Thoracic aorta (tissue), 2 donors: ENCODE measurements at places on chromosomes 12 and 14.

DNA sequence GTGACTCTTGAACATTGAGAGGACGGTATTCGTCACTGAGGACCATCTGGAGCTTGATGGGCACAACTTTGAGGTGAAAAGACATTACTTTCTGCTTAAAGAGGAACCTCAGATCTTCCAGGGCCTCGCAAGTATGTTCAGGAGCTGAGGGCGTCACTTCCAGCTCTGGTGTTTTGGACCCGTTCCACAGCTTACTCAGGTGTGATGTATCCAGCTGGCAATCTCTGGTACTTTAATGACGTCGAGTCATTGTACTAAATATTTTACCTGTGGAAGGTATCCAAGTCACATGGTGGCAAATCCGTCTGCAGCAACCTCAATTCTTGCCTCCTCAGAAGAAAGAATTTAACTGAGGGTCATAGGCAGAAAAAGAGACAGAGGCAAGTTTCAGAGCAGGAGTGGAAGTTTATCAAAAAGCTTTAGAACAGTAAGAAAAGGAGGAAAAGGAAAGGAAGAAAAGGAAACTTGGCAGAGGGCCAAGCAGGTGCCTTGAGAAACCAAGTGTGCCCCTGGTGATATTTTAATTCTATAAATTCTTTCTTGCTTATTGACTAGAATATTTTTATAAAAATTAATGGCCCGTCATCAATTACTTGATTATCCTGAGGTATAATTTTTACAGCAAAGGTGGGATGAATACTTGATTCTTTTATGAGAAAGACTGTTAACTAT is 250.6 kb downstream of the AEBP2 start:
- DNase-seq = no peak

DNA sequence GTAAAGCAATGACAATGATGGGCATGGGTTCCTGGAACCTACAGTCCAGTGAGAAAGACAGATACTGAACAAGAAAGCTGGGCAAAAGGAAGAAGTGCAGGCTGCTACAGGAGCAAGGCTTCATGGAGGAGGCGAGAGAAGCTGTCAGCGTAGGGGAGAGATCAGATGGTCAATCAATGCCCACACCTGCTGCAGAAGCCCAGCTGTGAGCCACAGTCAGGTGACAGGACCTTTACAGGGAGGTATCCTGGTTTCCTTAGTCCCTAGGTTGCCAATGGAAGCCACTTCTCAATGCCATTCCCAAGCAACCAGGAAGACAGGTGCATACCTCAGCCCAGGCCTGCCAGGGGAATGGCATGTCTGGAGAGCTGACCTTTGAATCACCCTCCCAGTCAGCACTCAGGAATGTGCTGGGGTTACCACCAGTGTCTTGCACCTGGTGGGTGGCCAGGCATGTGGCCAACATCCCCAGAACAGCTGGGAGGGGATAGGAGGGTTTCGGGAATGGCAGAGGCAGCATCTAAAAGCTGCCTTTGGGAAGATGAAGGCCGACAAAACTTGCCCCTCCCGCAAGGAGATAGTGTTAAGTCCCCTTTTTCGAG is 170.3 kb downstream of the TTC7B start:
- no peak for DNase-seq

DNA sequence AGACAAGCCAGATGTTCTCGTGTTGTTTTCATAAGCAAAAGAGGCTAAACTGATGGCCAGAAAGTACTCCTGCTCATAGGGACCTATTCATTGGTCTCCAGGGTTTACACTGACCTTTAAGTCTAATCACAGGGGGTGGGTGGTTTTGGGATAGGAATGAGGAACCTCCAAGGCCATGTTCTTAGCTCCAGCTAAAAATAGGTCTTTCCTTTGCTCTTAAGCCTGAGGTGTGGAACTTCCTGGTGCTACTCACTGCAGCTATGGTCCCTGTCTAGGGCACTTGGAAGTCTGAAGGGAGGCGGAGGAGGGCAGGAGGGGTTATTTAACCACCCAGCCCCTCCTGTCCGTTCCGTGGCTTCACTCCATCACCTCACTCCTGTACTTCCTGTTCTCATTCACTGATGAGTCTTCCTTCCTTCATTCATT is 18.6 kb downstream of the GPRC5A start:
- DNase-seq = no peak

- no peak for DNase-seq
These were observed 77.8 kb downstream of the IFT43 start for GRCh38 chr14:76063327-76063726.

DNA sequence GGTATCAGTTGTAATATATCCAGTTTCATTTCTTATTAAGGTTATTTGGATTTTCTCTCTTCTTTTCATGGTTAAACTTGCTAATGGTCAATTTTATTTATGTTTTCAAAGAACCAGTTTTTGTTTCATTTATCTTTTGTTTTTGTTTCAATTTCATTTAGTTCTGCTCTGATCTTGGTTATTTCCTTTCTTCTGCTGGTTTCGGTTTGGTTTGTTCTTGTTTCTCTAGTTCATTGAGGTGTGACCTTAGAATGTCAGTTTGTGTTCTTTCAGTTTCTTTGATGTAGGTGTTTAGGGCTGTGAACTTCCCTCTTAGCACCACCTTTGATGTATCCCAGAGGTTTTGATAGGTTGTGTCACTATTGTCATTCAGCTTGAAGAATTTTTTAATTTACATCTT is 145.6 kb upstream of the SLCO1B1 start:
- no peak for DNase-seq

DNA sequence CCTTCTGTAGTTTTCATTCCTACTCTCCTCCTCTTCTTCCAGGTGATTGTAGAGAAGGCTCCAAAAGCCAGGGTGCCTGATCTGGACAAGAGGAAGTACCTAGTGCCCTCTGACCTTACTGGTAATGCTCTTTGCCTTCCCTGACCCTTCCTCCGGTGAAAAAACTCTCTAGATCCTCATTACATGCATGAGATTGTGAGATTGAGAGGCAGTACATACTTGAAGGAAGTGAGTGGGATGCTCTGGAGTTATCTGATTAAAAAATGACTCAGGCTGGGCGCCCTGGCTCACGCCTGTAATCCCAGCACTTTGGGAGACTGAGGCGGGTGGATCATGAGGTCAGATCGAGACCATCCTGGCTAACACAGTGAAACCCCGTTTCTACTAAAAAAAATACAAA is 5.3 kb downstream of the GABARAPL1 start:
- DNase-seq = no peak

DNA sequence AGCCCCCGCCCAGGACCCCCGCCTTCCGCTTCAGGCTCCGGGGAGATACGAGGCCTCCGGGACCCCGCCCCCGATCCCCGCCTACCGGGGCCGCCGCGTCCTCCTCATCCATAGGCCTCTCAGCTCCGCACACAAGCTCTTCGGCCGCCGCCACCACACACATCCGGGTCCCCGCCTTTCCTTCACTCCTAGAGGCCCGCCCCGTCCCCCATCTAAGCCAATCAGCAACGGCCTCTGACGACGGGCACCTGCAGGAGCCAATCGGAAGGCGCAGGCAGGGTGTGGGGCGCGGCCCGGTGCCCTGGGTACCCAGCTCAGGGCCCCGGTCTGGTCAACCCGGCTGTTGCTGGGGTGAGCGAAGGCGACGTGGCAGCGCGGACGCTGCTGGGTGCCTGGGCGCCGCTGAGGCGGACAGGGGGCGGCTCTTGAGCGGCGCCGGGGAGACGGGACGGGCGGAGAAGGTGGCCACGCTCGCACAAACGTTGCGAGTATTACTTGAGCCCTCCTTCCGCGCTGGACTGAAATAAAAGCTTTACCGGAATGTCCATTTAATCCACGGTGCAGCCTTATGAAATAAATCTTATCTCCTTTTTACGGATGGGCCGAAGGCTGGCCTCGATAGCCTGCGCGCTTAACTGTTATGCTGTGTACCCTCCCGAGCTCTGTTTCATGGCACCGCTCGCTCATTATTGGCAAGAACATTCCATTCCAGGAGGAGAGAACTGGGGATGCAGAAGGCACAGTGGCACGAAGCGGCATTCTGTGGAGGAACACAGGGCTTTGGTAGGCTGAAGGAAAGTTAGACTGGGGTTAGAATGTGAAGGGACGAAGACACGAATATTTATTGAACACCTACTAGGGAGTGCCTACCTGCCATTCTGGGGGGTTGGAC is at the start of gene SPRYD3:
TSS of gene SPRYD3 (minus strand) at position 165 of the 892 bp plus-strand sequence. CDS start at position 108, 57 bp downstream.
- DNase-seq = peak; percentile 97

DNA sequence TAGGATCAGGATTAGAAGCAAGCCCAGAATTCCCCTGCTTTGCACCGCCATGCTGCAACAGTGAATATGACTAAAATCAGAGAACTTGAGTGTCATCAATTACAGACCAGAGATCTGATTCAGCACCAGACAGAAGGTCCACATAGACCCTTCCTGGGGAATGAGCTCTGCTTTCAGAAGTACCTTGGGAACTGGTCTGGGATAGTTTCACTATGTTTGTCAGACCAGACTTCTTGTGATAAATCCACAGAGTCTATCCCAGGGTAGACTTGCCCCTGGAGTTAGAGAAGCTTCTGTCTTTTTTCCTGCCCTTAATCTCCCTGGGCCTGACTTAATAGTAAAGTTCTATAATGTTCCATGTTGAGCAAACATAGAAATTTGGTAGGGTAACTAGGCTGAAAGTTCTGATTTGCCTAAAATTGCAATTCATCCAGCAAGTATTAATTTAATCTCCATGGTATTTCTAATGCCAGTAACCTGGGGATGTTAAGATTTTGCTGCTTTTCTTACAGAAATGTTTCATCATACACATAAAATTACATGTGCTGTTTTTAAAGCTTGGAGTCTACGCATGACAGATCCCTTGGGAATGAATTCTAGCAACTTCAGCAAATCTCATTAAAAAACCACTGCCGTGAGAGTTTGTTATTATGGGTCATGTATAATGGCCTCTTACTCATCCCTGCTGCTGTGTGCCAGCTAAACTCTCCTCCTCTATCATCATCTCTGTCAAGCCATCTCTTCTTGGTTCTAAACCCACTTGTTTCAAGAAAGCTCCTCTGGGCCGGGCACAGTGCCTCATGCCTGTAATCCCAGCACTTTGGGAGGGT is 61.3 kb upstream of the METAP2 start:
- DNase-seq = no peak

- no peak for DNase-seq
These were observed 8.0 kb downstream of the ITFG2 start for GRCh38 chr12:2820432-2820831.

- no peak for DNase-seq
These were observed 191.9 kb upstream of the DIO3 start for GRCh38 chr14:101369194-101369915.

DNA sequence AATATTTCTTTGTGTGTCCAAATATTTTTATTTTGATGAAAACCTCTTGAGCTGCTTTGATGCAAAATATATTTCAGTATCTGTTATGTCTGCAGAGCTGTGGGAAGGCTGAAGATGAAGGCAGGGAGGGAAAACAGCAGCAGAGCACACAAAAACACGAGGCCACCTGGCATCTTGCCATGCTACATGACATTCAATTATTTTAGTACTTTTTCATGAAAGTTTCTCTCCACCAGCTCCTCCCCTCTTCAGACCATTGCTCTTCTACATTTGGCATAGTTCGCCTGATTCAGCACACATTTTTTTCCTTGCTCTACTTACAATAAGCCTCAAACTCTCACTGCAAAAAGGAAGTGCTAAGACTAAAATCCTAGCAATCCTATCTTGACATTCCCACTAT is 4.6 kb upstream of the ALX1 start:
- no peak for DNase-seq

DNA sequence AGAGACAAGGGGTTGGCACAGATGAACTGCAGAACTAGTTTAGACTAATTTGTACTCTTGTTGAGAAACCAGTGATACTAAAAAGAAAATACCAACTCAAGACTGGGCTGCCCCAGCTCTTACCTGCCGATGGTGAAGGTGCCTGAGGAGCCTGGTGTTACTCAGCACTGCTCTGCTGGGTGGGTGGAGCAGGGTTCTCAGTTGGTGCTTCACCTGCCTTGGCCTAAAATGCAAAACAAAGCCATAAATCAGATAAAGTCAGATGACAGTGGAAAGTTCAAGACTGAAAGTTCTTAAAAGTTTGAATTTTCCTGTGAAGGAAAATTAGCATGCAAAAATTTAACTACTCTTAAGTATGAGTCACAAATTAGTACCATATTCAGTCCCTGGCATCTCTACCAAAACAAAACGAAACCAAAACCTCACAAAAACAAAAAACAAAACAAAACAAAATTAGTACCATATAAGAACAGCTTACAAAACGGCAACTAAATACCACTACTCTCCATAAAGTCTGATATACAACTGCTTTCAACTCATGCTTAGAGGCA is 21.9 kb downstream of the YBX3 start:
- DNase-seq = no peak

DNA sequence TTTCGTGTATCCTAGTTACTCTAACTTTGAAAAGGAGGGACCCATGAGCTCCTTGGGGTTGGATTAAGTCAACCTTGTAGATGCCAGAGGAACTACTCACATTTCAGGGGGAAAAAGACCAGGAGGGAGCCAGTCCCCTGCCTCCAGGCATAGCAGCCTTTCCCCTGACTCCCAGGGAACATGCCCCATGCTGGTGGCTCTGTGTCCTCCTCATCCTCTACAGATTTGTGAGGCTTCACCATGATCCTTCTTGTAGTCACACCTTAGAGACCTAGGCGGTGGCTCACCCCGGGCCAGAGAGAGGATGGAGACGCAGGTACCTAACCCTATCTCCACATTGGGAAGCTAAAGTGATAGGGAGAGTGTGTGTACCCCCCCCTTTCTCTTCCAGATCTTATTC is 16.0 kb upstream of the PPP1R1A start:
- DNase-seq = no peak

DNA sequence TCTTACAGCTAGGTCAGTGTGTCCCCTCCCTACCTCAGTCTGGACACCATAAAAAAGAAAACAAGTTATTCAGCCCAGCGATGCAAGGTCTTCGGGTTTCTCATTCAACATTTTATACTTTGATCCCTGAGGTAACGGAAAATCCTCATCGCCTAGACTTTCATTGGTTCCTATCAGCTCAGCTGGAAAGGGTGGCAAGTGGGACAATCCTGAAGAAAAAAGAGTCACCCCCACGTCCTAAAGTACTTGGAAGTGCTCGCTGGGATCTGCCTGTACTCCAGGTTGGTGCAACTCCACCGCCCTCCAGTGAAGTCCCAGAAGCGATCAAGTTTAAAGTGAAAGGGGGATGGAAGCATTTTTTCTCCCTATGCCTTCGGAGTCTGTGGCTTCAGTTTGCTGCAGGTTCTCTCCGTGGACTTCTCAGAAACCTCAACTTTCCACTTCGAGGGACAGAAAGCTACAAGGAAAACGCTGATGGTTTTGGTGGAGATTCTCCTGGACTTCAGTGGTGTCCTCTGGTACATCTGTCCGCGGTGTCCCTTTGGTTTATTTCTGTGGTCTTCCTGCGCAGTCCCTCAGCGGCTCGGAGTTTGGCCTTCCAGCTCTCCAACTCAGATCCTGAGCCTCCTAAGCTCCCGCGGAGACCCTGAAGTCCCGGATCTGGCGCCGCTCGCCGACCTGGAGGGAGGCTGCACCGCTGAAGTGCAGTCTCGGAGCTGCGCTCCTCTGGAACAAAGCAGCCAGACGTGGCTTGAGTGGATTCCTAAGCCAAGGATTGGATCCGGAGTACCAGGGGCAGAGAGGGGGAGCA is 1.8 kb upstream of the LRFN5 start:
- DNase-seq = no peak
